ENCODE measurements at places on chromosomes 2 and 18.

DNA sequence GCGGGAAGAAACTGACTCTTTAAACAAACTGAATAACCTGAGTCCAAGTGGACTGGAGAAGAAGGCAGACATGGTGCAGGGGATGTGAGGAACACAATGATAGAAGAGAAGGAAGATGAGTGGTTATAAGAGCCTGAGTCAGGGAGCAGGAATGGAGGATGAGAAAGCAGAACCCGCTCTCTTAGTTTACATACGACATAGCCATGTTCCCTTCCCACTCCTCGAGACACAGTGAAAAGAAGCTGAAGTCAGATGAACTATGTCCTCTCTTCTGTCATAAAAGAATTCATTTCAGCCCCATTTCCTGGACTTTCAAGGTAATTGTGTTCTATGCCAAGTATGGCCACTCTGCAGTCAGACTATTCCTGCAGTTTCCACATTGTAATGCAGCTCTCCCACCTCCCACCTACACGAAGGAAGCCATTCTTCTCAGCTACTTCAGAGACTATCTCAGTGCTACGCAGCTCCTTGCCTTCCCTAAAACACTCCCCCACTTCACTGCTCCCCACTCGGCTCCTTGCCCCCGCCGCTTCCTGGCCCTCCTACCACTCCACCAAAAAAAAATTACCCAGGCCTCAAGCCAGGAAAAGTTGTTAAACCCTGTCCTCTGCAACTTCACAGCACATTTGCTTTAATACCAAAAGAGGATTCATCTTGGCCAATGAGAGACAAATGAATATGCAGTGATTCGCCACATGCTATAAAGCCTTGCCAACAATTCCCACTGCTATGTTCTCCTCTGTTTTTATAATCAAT, 323.4 kb upstream of the EPHA4 start:
- DNase-seq = no peak

DNA sequence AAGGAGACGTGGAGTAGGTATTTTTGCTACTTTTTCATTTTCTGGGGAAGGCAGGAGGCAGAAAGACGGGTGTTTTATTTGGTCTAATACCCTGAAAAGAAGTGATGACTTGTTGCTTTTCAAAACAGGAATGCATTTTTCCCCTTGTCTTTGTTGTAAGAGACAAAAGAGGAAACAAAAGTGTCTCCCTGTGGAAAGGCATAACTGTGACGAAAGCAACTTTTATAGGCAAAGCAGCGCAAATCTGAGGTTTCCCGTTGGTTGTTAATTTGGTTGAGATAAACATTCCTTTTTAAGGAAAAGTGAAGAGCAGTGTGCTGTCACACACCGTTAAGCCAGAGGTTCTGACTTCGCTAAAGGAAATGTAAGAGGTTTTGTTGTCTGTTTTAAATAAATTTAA, 3.4 kb downstream of the FZD7 start:
- no peak for DNase-seq

DNA sequence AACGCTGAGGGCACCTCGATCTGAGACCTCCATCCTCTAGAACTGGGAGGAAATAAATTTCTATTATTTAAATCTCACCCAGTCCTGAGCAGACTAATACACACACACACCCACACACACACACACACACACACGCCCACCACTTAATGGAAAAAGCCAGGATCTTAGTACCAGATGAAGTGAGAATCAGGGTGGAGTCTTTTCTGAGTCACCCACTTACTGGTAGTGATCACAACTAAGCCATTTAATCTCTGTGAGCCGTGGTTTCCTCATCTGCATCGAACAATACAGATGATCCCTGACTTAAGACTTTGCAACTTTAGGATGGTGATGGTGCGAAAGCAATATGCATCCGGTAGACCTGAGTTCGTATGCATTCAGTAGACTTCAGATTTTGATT, 18.6 kb downstream of the THNSL2 start:
- no peak for DNase-seq

- no peak for DNase-seq
Observed at GRCh38 chr18:58848685-58849084, 16.0 kb upstream of the ZNF532 start.

DNA sequence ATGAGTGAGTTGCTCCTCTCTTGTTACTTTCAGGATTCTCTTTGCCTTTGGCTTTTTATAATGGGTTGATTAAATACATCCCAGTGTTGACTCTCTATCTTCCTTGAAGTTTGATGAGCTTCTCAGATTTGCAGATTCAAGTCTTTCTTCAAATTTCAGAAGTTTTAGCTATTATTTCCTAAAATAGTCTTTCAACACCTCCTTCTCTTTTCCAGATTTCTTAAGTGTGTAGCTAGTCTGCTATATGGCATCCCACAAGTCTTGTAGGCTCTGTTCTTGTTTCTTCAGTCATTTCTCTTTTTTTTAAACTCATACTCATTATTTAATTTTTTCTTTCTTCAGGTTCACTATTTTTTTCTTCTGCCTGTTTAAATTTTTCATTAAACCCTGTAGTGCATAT, 287.7 kb upstream of the CNTNAP5 start:
- no peak for DNase-seq

DNA sequence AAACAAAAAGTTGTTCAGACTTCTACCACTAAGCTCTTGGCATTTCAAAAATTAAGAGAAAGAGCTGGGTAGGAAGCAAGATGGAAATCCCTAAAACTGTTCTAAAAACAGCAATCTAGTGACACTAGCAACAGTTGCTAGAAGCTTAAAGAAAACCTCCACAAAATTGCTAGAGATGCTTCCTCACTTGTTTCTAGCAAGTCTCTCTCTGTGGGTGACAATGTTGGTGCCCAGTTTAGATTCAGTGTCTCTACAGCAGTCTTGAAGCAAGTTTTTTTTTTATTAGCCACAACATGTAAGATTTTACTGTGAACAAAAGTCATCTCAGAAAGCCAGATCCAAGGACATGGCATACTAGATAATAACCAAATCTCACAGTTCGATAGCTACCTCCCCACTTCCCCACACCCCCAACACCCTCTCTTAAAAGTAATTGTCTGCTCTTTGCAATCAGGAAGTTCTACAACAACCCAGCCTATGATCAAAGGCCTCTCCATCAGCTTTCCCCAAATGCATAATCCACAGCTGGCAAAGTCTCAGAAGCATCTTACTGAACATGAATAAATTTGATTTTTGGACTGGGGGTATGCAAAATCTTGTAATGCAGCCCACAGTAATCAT, 70.0 kb downstream of the ANKRD44 start:
- DNase-seq = no peak
